ENCODE measurements at places on chromosomes 11 and 22.

- DNase-seq = no peak
Observed at GRCh38 chr11:60878245-60879101, 11.1 kb downstream of the ZP1 start.

DNA sequence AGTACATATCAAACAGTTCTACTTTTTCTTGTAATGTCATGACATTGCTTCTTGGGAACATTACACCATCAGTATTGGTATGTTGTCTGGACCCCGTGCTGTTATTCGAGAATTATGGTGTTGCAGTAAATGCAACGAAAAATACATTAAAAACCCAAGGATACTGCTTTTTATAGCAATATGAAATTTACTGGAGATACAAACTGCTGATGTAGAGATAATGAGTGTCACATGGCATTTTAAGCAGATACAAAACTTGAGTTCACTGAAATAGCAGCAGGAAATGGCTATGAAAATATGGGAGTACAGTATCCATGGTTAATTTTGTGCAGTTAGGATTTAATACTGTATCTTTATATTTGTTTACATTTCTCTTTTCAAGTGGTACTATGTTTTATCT, 7.4 kb upstream of the CARD16 start:
- no peak for DNase-seq

DNA sequence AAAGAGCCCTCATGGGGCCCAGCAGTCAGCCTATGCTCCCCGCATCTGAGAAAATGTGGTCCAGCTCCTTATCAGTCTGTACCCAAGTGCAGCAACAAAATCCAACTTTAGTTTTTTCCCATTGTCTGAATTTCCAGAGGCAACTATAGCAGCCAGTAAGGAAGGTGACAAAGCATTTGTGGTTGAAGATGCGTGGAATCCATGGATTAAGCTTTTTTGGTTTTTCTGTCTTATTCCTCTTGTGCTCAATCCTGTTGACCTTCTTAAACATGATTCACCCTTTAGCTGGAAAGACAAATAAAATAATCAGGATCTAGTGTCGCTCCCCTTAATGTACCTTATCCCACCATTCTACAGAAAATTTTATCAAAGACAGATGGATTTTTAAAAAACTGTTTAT, 14.3 kb downstream of the GDPD4 start:
- no peak for DNase-seq

- no peak for DNase-seq
Observed at GRCh38 chr11:32430568-32431381, 4.6 kb downstream of the WT1 start.

DNA sequence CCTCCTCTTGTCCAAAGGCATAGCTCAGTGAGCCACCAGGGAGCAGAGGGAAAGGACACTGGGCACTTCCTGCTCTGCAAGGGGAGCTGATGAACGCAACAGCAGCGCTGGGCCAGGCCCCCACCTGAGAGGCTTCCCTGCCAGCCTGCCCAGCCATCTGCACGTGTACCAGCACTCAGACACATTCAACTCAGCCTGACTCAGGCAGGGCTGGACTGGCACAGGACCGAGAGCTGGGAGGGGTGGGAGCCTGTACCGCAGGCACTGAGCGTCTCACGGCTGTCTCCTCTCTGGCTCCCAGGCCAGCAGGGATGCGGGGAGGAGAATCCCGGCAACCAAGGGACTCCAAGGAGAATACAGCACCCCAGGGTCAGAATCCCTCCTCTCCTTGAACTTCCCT, 411.8 kb downstream of the CTTN start:
- no peak for DNase-seq

GRCh38 chr11:93895106-93895862, 44.9 kb upstream of the VSTM5 start:
- no peak for DNase-seq

Data from stimulated activated CD8-positive, alpha-beta memory T cell treated with anti-CD3 and anti-CD28 coated beads, Interleukin-4, amount 100 ng/mL, for 1 hour (primary cell).